ENCODE measurements at places on chromosomes 7 and 10.

GRCh38 chr10:71390461-71390835 lies 6.3 kb upstream of the CDH23 start:
- no peak for DNase-seq

DNA sequence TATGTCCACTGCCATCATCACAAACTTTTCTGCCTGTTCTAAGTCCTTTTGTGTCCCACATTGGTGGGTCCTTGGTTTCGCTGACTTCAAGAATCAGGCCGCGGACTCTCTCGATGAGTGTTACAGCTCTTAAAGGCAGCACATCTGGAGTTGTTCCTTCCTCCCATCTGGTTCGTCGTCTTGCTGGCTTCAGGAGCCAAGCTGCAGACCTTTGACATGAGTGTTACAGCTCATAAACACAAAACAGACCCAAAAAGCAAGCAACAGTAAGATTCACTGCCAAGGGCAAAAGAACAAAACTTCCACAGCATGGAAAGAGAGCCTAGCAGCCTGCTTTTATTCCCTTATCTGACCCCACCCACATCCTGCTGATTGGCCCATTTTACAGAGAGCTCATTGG lies 30.2 kb downstream of the ASNS start:
- DNase-seq, result no peak

GRCh38 chr7:113392421-113392820 lies 274.1 kb upstream of the SMIM30 start:
- DNase-seq, result no peak

DNA sequence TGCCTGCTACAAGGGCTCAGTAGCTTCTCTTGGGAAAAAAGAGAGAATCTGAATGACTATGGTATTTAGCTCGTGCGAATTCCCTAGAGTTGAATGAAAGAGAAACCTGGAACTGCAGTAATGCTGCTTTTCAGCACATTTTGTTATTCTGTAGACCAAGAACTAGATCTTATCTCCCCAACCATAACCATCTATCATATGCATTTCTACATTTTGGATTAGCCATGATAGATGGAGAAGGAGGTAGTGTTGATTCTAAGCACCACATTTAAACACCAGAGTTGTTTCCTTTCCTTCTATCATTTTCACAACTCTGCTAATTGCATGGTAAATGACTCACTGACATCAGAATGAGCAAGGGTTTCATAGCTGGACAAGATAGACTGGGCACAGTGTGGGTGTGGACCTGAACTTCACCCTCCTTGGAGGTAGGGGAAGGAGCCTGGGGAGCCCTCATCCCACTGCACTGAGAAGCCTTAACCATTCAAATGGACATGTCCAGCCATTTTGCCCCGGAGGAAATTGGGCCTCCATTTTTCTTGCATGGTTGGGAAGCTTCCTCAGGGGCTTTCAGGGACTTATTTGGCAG lies 55.3 kb upstream of the BMPER start:
- no peak for DNase-seq

DNA sequence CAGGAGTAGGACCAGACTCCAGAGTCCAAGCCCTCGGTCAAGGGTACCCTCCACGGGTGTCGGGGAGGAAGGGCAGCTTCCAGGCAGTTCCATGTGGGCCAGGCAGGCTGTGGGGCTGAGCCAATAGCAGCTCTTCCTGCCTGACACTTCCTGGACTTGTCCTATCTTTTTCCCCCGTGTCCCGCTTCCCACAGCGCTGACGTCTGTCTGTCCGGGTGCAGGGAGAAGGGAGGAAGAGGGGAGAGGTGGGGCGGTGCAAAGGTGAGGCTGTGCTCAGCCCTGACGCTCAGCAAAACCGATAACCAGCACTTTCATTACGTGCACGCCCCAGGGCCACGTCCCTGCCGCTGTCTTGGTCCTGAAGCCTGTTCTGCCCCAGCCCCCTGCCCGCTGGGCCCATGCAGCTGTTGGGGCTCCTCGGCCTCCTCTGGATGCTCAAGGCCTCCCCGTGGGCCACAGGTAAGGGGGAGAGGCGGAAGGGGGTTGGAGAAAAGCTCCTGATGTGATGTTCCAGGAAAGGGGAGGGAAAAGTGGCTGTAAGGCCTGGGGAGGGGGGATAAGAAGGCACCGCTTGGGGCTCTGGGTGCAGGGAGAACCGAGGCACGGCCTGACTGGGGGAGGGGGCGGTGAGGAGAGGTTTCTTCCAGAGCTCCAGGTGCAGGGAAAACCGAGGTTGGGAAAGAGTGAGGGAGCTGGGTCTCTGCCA lies at the start of gene MUC3A:
MUC3A (plus strand) TSS at position 308 of the 706 bp plus-strand sequence; CDS start at position 399, 91 bp downstream.
- no peak for DNase-seq

DNA sequence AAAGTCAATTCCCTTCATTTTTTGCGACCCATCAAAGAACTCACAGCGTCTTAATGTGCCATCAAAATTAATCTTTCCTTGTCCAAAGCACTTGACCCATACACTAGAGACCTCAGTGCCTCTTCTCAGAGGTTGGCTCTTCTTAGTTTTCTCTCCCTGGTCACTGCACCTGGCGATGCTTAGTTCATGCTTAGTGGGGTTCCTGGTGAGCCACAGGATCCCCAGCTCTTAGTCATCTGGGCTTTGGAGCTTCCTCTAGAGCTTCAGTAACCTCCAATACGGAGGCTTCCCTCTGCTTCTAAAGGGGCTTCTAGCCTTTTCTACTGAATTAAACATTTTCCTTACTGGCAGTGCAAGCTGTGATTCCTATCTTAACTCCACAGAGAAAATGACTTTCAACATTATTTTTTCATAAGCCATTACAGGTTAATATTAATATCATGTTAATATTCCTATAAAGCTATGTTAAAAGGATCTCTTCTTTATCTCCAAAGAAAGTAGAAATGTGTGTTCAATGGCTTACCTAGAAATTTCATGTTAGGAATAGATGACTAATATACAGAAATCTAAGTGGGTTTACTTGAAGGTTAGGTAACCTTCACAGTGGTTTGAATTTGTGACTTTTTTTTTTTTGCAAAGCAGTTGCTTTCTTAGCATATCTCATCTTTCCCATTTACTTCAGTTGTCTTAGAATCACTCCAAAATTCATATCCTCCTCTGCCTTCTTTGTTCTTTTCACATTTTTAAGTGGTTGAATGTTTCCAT lies 295.2 kb downstream of the CAMK1D start:
- no peak for DNase-seq

DNA sequence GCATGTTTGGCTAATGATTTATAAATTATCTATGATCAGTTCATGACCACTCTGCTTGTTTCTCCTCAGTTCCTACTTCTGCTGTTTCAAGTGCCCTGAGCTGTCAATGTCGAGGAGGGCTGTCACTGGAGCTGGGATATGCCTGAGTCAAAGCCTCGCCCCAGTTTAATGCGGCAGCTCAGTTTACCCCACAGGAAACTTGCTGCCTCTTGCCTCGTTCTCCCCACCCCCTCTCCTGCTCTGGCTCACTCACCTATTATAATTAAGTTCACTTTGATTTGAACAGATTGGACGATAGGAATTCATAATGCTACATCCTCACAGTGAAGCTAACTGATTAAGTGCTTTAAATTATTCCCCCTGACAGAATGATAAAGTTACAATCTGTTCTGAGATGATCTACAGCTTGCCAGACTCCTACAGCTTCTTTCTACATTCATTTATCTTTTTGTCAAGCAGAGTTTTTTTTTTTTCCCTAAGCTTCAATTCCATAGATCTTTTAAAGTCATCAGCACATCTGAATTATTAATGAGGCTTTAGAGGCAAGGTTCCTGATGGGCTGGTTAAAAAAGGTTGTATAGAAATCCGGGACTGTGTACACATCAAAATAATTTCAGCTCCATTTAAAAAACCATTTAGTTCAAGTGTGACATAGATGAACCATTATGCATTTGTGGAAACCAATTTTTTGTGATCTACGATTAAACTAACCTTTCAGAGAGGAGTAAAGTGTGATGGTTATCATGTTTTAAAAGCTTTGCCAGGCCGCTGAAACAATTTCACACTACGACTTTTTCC lies 758.3 kb downstream of the KCNMA1 start:
- DNase-seq, result no peak

DNA sequence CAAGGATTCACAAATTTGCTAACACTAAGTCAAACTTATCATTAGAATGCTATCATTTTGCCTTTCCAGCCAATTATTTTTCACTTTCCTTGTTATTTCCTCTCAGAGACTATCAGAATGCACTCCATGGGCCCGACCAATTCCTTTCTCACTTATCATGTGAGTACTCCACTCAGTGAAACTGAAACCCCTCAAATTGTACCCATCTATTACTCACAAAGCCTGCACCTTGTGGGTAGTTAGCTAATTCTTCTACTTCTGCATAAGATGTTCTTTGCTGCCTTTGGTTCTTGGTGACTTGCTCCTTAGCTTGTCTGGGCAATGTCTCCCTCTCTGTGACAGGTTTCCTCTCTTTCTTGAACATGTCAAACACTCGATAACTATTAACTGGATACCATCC lies 35.2 kb upstream of the MBL2 start:
- DNase-seq, result no peak

DNA sequence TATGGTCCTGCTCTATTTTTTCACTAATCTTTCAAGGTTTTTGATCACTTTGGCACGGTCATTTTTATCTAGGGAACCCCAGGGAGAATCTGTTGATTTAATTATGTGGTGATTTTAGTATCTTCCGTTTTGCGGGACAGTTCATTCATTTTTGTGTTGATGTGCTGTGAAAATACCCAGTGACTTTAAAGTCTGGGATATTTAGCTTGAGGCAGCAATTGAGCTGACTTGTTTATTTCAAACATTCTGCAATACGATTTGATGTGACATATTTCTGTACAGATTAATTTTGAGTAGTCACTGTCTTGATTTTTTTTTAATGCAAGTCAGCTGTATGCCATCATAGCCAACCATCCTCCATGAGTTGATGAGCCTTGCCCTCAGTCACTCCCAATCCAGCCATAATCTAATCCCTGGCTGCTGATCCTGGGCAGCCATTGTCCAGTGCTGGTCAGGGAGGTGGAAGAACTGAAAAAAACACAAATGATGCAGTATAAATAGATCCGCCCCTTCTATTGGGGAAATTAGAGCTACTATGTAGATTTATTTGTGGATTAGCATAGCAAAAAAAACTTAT lies 183.4 kb downstream of the CCSER2 start:
- no peak for DNase-seq

- DNase-seq, result no peak
Measured at GRCh38 chr7:128206747-128207500, 34.2 kb upstream of the LEP start.

DNA sequence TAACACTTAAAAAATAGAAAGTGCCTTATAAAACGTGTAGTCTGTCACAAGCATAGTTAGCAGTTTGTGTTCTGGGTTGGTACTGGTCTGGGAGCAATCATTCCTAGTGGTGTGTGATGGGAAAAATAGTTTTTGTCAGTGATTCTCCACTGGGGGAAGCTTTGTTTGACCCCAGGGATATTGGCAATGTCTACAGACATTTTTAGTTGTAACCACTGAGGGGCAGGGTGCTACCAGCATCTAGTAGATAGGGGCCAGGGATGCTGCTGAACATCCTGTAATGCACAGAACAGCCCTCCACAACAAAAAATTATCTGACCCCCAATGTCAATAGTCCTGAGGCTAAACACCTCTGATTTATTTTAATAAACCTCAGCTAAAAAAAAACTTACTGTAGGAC lies 51.6 kb upstream of the CREB5 start:
- DNase-seq, result no peak

- no peak for DNase-seq
Measured at GRCh38 chr10:76684968-76685367, 952.6 kb downstream of the KCNMA1 start.

DNA sequence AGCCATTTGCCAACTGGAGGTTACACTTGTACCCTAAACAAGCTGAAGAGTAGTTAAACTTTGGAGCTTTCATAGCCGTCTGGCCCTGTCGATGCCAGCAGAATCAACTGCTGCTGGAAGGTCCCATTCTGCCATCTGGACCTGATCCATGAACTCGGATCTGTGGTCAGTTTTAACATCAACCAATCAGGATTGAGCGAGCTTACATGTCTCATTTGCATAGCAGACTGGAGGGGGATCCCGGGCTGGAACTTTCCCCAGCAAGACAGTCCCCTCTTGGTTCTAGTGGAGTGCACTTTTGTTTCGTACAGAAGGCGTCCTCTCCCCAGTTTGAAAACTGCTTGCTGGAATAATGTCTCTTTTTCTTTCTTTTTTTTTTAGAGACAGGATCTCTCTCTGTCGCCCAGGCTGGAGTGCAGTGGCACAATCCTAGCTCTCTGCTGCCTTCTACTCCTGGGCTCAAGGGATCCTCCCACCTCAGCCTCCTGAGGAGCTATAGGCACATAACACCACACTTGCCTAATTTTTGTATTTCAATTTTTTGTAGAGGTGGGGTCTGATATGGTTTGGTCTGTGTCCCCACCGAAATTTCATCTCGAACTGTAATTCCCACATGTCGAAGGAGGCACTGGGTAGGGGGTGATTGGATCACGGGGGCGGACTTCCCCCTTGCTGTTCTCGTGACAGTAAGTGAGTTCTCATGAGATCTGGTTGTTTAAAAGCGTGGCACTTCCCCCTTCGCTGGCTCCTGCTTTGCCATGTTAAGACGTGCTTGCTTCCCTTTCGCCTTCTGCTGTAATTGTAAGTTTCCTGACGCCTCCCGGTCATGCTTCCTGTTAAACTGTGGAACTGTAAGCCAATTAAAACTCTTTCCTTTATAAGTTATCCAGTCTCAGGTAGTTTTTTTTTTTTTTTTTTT lies 42.8 kb upstream of the SEPHS1 start:
- no peak for DNase-seq

DNA sequence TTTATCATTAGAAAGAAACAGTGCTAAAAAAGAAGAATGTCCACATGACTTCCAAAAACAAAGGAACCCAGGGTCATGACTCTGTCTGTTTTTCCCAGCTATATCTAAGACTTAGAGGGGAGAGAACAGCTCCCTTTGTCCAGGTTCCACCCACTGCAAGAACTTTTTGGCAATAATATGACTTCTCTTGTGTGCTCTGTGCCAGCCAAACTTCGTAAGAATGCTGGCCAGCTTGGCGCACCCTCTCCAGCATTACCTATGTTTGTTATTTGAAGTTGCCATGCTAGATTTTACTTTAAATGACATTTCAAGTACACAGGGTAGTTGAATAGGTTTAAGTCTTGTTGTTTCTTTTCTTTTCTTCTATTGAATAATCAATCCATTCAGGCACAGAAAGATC lies 371.4 kb downstream of the KCNMA1 start:
- DNase-seq, result no peak

GRCh38 chr10:132560241-132560731 lies 22.7 kb downstream of the INPP5A start:
- no peak for DNase-seq

DNA sequence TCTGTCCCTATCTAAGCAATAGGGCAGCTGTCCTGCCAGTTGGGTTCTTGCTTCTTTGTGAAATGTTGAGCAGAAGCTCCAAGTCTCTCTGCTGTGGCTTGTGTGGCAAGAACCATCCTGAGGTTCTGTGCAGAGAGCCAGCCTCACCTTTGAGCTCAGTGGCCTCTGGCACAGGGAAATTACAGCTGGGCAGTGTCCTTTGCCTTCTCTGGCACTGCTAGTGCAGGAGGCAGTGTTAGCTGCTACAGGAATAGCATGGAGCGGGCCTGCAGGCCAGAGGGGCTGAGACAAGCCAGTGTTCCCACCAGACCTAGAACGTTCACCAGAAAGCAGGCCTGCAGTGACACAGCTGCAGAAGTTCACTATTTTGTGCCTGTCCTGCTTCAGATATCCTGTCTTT lies 1.8 kb downstream of the PRXL2A start:
- no peak for DNase-seq
